ENCODE measurements at places on chromosomes 5 and 9.

GRCh38 chr9:6147846-6148245 is 67.8 kb upstream of the IL33 start:
- H3K4me1 ChIP-seq, result no peaks in the 10 kb centered on the region
- no peaks in the 10 kb centered on the region for H3K36me3 ChIP-seq
- ATAC-seq, result no peak
- peaks cover 11% of the 10 kb centered on the region for H3K27me3 ChIP-seq
- no peak overlapping the region for H3K4me3 ChIP-seq

GRCh38 chr5:116722651-116723050 is 148.0 kb upstream of the SEMA6A start:
- no peak overlapping the region for H3K4me3 ChIP-seq
- H3K4me1 ChIP-seq, result no peaks in the 10 kb centered on the region
- no peak for ATAC-seq
- H3K27ac ChIP-seq, result no peak overlapping the region
- H3K36me3 ChIP-seq, result no peaks in the 10 kb centered on the region

DNA sequence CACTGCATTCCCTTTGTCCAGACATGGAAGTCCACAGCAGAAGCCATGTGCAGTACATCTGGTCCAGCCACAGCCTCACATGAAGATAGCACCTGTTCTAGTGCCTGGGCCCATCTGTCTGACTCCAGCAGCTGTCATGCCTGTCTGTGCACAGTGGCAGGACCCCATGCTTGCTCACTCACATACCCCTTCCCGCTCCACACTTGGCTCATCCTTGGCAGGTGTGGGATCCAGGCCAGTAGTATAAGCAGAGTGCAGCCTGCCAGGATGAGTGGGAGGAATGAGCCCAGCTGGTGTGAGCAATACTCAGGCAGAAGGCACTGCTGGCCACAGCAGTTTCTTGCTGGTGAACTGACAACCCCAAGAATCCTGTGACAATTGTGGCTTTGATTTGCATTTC is 168.0 kb downstream of the PRDM9 start:
- no peaks in the 10 kb centered on the region for H3K36me3 ChIP-seq
- no peak overlapping the region for H3K27ac ChIP-seq
- no peaks in the 10 kb centered on the region for H3K27me3 ChIP-seq
- H3K4me1 ChIP-seq, result no peaks in the 10 kb centered on the region
- ATAC-seq, result no peak
- H3K4me3 ChIP-seq, result no peak overlapping the region

- no peak overlapping the region for H3K4me3 ChIP-seq
- no peak overlapping the region for H3K27ac ChIP-seq
- no peaks in the 10 kb centered on the region for H3K27me3 ChIP-seq
- peaks cover 68% of the 10 kb centered on the region for H3K36me3 ChIP-seq
- no peak for ATAC-seq
- no peaks in the 10 kb centered on the region for H3K4me1 ChIP-seq
Observed at GRCh38 chr5:31556461-31556860, 24.4 kb downstream of the C5orf22 start.

DNA sequence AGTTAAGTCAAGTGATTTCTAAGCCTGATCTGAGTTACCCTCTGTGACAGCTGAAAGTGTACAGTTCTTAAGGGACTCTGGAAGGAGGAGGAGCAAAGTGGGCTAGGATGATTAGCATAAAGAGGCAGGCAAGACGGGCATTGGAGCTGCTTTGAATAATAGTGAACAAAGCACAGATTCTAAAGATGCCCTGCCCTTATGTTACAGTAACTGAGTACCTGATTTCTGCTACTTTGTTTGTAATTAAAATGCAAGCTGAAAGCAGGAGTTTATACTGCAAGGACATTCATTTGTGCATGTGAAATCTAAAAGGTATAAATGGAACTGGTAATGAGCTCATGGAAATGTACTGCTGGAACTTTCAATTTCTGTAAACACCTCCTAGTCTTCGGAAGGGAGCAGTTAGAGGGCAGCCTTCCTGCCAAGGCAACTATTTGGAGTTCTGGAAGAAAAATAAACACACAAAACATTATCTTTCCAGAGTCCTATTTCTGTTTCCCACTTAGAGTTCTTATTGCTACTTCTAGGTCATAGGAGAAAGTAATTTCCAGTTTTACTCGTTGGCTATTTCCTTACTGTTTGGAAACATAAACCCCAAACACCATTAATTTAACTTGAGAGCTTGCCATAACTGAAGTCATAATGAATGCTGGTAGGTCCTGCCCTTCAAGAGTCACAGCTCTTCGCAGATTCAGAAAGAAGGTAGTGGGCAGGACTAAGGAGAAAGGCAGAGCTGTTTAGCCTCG is at the start of gene RANBP3L:
RANBP3L (minus strand) TSS at position 45 of the 746 bp plus-strand sequence. CDS start 486 bp downstream, outside the sequence.
- H3K4me1 ChIP-seq, result no peaks in the 10 kb centered on the region
- peak; percentile 45 for ATAC-seq
- H3K27me3 ChIP-seq, result peaks cover 13% of the 10 kb centered on the region
- no peak within 1 kb of the TSS for H3K27ac ChIP-seq
- H3K36me3 ChIP-seq, result no peaks in the 10 kb centered on the region

All from activated T-helper 17 cell treated with anti-CD3 and anti-CD28 coated beads, Interleukin-2, amount 50 U/mL, for 72 hours (primary cell).